ENCODE measurements at places on chromosomes 5 and 9.
A peak's percentile ranks its signal among the peaks of the same experiment; 100 is the strongest.

DNA sequence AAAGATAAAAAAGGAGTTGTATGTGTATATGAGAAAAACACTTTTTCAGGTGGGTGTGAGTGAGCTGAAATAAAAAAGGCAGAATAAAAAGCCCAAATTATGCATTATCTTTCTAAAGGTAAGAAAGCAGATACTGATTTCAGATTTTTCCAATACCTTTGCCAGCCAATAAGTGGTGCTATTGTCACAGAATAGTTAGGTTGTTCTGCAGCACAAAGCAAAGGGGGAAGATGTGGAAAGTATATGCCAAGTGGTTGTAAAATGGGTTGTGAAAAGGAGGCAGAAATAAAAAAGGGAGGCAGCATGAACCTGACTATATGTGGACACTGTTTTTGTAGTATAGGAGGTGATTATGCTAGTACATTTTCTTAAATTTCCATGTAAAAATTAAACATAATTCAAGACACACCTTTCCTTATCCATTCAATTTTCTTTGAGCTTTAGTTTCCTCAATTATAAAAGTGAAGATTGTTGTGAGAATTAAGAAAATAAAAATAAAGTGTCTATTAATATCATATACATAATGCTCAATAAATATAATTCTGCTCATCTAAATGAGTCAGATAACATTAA, 106.7 kb downstream of the SMIM15 start:
- peak; percentile 54 for DNase-seq

DNA sequence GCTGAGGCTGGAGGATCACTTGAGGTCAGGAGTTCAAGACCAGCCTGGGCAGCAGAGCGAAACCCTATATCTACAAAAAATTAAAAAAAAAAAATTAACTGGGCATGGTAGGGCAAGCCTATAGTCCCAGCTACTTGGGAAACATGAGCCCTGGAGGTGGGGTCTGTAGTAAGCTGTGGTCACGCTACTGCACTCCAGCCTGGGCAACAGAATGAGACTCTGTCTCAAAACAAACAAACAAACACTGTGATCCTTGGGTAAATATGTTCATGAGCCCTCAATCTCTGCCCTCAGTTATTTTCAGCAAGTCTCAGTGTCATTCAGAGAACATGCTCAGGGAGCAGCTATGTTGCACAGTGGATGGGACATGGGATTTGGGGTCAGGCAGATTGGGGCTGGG, 76.2 kb downstream of the PTTG1 start:
- DNase-seq, result no peak

GRCh38 chr5:179906795-179907555, 722 bp downstream of the TBC1D9B start:
- DNase-seq, result peak; percentile 19

- DNase-seq, result no peak
Observed at GRCh38 chr9:98117984-98118639, 910 bp downstream of the TRIM14 start.

- no peak for DNase-seq
Observed at GRCh38 chr5:35880156-35880555, 23.5 kb downstream of the IL7R start.

GRCh38 chr5:56512313-56512996, 279.3 kb upstream of the ANKRD55 start:
- DNase-seq, result no peak

DNA sequence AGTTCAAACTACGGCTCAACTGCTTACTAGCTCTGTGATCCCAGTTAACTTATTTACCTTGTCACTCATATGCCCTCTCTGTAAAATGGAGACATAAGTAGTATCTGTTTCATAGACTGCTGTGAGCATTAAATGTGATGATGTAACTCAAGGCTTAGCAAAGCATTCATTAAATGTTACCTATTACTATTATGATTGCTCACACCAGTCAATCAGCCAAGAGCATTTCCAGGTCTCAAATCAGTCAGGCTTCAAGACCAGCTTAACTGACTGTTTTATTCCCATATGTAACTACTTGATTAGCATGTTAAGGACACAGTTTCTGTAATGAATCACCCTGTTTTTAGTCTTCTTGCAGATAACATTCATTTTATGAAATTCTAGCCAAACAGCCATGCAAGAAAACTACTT, 413.3 kb downstream of the MLLT3 start:
- no peak for DNase-seq

DNA sequence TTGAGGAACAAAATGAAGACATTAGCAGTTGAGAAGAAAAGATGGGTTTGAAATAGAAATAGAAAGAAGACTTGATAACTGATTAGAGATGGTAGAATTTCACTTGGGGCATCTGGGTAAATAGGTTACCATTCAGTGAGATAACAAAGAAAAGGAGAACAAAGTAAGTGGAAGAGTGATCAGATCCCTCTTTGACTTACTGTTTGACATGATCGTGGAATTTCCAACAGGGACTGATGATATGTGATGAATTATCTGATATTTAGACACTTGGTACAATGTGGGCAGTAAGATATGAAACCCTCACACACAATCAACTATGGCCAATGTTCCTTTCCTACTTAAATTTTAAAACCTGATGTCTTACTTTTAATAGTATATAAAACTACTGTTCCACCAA, 70.1 kb upstream of the STARD4 start:
- DNase-seq, result no peak

GRCh38 chr9:126526218-126527108, 87.3 kb upstream of the LMX1B start:
- DNase-seq, result no peak

DNA sequence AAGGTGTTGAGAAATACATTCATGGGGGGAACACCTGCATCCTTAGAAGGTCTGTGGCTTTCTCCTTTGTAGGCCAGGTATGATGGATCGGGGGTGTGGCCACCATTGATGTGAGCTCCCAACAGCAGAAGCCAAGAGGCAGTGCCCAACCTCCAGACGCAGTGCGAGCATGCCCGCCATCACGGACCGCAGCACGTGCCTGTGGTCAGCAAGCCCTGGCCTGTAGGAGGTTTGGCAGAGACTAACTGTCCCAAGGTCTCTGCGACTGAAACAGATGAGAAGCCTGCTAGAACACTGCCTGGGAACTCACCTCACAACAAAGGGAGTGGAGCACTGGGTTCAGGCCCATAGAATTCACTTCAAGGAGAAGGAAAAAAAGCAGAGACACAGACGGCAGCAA, 31.9 kb upstream of the ZNF354A start:
- no peak for DNase-seq

GRCh38 chr5:112551419-112552032, 132.4 kb upstream of the EPB41L4A start:
- DNase-seq, result peak; percentile 56

DNA sequence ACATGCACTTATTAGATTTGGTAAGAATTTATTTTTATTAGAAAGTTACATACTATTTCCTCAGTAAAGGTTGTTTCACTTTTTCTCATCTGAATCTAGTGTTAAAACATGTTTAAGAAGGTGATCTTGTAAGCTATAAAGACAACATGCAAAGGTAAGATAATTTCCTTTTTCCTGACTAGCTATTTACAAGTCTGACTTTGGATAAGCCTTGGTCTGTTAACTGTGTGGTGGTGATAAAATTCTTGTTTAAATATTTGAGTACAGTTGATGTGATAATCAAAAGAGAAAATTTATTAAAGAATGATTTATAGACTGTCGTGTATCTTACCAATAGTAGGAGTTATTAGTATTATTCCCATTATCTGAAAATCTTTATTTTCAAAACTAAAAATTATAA, 36.9 kb upstream of the GPR21 start:
- DNase-seq, result no peak

DNA sequence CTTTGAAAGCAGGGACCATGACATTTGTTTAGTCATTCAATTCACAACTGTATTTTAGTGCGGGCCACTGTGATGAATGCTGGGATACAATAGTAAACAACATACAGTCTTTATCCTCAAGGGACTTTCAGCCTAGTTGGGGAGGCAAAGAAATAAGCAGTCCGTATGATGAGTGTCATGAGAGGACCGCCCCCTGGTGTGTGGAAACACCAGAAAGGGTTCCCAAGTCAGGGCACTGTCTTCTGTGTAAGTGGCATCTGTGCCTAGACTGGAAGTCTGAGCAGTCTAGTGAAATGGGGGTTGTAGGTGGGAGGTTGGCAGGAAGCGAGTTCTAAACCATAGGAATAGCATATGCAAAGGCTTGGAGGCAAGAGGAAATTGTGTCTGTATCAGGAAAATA, 6.8 kb downstream of the C9orf43 start:
- no peak for DNase-seq

- no peak for DNase-seq
Observed at GRCh38 chr5:108415726-108416125, 33.8 kb upstream of the FBXL17 start.

- DNase-seq, result peak; percentile 41
Observed at GRCh38 chr5:52999344-52999949, 10.3 kb downstream of the ITGA2 start.

All from fibroblast of skin of back (primary cell).